ENCODE measurements at places on chromosomes 6 and 20. TPM values are rescaled to one million over a fixed set of nuclear protein-coding genes. Genes with fewer than 3 reads are reported as not detected.
A peak's percentile ranks its signal among the peaks of the same experiment; 100 is the strongest.

Gene TMC2
- not detected for total RNA-seq

Gene LHFPL5
- not detected for total RNA-seq

Gene DEFB114
- not detected for total RNA-seq

Gene GSTA3
- not detected for total RNA-seq

Gene COL11A2
- 1.3 TPM for total RNA-seq

Gene ZBTB46
- total RNA-seq = 9.1 TPM

- DNase-seq = peak; percentile 81
These were observed 1.2 kb downstream of the GSTA5 start for GRCh38 chr6:52839124-52840055.

- no peak for DNase-seq
These were observed 887 bp downstream of the TSPYL1 start for GRCh38 chr6:116278854-116279231.

GRCh38 chr20:60132162-60132826, 174.1 kb downstream of the CDH26 start:
- DNase-seq = no peak

DNA sequence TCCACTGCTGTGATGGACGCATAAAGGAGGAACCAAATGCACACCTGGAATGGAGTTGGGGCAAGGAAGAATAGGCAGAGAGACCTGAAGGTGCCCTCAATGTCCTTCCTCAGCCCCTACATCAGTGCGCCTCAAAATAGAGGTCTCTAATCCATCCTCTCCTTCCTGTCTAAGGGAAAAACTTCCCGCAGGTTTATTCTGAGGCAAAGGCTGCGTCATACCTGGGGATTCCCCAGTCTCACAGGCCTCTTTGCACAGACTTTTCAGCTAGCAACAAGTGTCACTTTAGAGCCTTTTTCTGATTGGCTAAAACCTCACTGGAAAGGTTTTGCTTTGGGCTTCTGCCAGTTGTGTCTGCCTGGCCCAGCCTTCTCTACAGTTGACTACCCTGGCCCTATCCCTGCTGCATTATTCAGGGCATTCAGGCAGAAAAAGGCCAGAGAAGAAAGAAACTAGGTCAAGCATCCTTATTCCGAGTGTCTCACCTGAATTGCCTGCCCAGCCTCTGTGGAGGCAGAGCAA, 1.8 kb upstream of the HLA-DQB1 start:
- DNase-seq = no peak

GRCh38 chr6:159646733-159647132, 46.3 kb downstream of the SOD2 start:
- DNase-seq = no peak

GRCh38 chr6:149852881-149853280, 11.3 kb downstream of the LRP11 start:
- DNase-seq = no peak

GRCh38 chr6:133715270-133715669, 173.6 kb upstream of the TCF21 start:
- DNase-seq = no peak

DNA sequence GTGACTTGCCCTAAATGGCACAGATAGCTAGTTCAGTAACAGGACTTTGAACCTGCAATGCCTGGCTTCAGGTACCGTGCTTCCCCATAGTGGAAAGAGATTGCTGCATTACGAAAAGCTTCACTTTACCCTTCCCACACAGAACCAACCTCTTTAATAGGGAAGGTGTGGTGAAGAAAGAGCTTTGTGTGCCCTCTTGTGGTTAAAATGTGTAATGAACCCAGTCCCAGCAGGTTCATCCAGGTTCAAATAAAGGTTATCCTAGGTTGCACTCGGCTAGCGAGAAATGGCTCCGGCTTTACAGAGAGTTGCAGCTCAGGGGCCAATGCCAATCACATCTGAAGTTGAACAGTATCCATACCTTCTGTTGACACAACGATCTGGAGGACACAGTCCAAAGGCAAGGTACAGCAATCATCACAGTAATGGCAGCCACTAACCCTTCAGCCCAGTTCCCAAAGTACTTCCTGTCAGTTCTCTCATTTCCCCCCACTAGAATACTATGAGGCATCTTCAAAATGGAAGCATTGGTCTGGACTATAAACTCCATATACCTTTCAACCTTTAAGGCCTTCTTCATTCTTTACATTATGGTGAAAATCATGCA, 3.0 kb downstream of the DEFB115 start:
- peak; percentile 75 for DNase-seq

- no peak for DNase-seq
These were observed 7.4 kb downstream of the SIRT5 start for GRCh38 chr6:13581700-13582229.

DNA sequence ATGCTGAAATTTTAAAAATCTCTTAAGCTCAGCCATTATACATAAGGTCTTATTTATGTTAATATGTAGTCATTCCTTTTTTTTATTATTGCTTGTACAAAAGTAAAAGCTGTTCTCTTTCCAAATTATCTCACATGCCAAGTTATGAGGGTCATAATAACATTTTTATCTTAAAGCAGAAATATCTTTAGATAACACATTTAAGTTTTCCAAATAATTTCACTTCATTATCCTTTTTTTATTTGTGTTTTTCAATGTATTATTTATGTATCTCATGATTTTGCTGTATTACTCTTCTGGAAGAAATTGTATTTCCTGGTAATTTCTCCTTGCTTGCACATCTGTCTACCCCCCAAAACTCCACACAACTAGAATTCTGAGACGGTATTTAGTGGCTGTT, 461.1 kb upstream of the SOX4 start:
- no peak for DNase-seq

DNA sequence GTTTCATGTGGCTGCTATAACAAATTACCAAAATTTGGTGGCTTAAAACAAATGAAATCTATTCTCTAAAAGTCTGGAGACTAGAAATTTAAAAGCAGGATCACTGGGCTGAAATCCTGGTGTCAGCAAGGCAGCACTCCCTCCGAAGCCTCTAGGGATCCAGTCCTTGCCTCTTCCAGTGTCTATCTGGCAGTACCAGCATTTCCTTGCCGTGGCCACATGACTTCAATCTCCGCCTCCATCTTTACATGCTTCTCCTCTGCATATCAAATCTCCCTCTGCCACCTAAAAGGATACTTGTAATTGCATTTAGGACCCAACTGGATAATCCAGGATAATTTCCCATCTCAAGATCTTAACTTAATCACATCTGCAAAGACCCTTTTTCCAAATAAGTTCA, 30.2 kb downstream of the ARHGAP18 start:
- no peak for DNase-seq

- DNase-seq = no peak
These were observed 61.4 kb downstream of the LY86 start for GRCh38 chr6:6649824-6650349.

DNA sequence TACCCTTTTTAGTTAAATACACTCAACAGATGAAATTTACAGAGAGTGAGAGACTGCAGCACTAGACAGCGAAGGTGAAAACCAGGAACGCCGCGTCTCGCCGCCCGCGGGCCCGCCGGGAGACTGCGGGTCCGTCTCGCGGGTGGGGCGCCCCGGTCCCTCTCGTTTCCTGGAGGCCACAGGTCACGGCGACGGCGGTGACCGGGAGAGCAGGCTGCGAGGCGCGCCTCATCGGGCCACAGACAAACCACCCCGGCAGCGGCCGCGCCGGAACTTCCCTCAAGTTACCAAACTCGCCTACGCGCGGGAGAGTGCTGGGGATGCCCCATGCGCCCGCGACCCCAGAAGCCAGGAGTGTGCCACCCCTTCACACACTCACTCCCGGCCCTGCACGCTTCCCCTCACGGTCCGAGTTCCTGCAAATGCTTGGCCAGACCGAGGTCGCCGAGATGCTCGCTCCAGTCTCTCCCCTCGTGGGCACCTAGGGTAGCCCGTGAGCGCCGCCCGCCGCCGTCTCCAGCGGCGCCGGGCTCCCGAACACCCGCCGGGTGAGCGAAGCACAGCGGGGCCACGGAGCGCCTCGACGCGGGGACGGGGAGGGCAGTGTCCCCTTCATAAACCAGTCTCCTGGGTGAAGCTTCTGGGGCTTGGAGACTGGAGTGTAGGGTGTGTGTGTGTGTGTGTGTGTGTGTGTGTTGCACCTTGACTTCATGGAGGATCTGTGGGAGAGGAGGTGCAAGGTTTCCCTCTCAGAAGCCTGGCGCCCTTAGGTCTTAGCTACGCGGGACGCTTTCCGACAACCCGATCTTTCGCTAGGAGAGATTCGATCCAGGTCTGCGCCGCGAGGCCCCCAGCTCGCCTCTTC, 1.4 kb downstream of the BACH2 start:
- no peak for DNase-seq

DNA sequence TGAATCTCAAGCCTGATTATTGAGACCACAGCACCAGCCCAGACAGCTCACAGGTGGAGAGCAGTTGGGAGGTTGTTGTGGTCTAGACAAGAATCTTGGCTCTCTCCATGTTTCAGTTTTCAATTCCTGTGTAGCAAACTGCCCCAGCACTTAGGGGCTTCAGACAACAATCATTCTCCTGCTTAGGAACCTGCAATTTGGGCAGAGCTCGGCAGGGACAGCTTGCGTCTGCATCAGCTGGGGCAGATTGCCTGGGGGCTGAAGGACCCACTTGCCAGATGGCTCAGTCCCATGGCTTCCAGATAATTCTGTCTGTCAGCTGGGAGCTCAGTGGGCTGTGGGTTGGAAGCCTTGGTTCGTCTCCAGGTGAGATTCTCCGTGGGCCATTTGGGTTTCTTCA, 6.9 kb downstream of the TGM6 start:
- no peak for DNase-seq

DNA sequence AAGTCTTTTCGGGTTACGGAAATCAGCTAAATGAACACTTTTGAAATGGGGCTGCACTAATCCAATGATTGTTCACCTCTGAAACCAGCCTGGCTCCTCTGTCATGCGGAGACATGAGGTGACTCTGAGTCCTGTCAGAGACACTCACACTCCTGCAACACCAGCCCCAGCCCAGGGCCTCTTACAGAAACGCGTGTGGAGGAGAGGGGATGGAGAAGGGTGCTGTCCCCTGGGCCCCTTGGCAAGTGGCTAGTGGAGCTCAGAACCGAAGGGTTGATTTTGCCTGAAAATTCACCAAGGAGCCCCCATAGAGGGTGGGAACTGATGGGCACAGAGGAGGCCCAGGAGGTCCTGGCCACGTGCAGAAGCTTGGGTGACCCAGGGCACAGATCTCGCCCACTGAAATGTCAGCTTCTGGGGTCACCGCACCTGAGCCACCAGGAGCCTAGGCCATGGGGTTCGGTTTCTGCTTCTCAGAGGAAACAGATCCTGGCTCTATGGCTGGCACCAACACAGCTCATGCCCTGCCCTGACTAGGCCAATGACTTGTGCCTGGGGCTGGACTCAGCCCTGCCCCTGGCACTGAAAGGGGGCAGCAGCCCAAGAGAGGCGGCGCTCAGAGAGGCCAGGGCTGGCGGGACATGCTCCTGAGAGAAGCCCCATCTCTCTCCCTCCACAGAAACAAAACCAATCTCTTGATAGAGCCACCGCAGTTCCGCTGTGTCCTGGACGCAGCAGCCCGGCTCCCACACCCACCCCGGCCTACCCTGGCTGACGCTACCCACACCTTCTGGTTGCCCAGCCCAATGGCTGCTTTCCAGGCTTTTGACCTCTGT, 144.7 kb downstream of the ERMARD start:
- DNase-seq = no peak

- DNase-seq = no peak
These were observed 512 bp downstream of the TAP1 start for GRCh38 chr6:32852844-32853540.

DNA sequence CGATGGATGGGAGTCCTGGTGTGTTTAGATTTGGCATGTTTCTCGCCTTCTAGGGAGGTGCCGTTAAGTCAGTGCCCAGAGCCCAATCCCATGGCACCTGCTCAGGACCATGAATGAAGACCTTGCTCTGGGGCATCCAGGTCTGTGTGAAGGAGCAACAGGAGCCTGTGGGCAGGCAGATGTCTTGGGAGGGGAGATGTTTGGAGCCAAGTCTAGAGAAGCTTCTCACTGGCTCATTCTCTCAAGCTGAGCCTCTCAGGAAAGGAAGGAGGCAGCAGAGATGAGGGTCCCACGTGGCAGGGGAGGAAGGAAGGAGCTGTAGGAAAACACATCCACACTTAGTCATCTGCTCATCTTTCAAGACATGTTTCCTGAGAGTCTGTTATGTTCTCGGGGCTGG, 9.5 kb upstream of the SIRPB1 start:
- DNase-seq = no peak

DNA sequence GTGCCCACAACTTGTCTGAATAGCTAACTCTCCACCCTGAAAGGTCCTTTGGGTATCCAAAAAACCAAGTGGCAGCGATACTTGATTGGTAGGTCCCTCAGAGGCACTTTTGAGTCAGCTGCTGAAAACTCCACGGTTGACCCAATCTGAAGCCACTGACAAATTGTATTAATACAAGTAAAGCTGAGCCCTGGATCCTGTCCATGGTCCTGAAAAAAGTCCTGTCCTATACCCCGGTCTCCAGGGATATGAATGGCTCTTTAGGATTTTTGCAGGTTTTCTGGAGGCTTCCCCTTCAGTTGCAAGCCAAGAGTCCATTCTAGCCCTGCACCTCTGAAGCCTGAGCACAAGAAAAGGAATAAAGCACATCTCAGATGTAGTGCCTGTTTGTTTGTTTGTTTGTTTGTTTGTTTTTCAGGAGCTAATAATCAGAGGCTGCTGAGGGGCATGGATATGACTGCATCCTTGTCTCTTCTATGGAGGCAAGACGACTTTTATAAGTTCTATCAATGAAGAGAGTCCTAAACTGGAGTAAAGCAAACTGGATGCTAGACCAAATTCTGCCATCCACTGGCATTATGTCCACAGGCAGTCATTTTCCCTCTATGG, 1.7 kb upstream of the SLC12A5 start:
- peak; percentile 86 for DNase-seq

DNA sequence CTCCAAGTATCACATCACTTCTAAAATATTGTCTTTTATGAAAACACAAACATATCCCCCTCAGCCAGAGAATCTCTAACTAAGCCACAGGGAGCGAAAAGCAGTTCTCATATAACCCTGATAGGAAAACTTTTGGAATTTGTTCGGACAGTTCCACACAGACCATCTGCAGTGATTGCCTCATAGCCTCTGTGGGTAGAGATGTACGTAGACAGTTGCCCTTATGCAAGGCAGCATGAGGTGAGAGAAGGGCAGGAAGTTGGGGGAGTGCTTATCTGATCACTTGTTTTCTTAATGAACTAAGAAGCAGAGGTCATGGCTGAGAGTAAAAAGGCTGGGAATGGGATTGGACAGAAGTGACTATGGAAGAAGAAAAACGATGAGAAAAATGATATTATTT, 39.6 kb downstream of the SLC23A2 start:
- peak; percentile 55 for DNase-seq

- no peak for DNase-seq
These were observed 38.5 kb downstream of the TRAM2 start for GRCh38 chr6:52538252-52538900.

DNA sequence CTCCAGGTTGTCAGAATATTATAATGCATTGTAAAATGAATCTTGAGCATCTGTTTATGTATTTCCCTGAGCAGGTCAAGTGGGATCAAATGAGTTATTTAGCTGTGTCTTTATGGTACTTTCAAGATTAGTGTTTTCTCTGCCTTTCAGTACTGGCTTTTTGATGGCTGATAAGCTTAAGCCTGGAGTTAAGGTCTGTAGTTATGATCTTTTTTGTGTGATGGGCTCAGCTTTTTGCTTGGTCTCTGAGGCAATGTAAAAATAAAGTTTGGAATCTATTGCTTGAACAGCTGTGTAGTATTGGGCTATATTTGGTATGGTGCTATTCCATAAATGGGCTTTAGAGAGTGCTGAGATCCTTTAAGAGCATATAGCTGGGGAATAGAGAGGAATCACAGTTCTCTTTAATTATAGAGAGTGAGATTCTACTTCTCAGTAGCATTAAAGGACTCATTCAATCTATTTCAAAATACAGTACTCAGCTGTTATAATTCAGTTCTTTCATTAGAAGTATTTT, 40.7 kb downstream of the ZNF451 start:
- no peak for DNase-seq

GRCh38 chr6:148179786-148180185, 162.9 kb upstream of the SASH1 start:
- DNase-seq = peak; percentile 30
